Stimulated activated CD4-positive, alpha-beta T cell treated with anti-CD3 and anti-CD28 coated beads, TNF-alpha, amount 100 ng/mL, for 1 hour (primary cell): ENCODE measurements at places on chromosomes 11 and 22.

GRCh38 chr11:120343429-120343828 is 7.2 kb downstream of the ARHGEF12 start:
- no peak for DNase-seq

- no peak for DNase-seq
Observed at GRCh38 chr11:119605137-119605665, 123.8 kb downstream of the NECTIN1 start.

DNA sequence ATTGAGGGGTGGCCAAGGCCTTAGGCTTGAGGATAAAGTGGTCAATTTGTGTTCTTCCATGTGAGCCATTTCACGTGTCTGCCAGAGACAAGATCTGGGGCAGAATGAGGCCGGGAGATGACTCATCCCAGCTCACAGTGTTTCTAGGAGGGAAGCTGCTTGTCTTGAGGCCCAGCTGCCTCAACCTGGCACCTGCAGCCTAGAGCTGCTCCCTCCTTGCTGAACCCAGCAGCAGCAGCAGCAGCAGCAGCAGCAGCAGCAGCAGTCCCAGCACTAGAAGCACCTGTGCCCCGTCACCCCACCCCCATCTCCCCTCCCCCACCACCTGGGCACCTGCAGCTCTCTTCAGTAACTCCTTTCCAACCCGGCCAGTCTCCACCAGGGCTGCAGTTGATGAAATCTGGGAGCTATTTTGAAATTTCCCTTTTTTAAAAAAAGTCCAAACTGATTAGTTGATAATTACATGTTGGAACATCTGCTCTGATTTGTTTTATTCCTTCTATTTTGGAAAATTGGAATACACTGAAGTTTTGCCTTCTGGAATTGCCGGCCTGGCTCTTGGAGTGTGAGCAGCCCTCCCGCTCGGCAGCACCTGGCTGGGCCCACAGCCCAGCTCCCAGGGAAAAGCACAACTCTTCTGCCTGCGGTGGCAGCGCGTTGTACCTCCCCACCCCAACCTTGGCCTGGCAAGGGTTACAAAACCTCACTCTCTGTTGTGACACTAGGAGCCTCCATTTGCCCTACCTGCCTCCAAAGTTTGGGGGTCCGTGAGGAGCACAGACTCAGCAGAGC is 143.5 kb downstream of the NXPE2 start:
- no peak for DNase-seq

DNA sequence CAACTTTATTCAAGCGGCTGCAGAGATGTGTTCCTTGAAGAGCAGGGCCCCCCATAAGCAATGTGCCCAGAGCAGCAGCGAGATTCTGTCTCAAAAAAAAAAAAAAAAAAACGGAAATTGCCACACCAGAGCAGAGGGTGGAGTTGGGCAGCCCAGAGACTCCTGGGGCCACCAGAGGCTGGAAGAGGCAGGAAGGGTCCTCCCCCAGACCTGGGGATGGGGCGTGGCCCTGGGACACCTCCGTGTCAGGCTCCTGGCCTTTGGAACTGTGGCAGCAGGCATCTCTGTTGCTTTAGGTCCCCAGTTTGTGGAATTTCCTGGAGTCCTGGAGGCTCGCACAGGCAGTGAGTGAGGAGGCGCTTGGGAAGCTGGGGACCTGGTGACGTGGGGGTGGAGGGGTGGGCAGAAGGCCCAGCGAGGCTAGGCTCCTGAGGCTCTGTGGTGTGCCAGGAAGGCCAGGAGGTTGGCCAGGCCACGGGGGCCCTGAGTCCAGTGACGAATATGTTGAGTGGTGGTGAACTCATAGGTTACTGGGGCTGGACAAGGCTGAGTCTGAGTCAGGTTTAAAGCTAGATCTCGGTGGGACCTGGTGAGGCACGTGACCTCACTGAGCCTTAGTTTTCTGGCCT is 735.6 kb downstream of the BRD1 start:
- no peak for DNase-seq

GRCh38 chr22:37088108-37088605 is 21.4 kb downstream of the TMPRSS6 start:
- DNase-seq: no peak

DNA sequence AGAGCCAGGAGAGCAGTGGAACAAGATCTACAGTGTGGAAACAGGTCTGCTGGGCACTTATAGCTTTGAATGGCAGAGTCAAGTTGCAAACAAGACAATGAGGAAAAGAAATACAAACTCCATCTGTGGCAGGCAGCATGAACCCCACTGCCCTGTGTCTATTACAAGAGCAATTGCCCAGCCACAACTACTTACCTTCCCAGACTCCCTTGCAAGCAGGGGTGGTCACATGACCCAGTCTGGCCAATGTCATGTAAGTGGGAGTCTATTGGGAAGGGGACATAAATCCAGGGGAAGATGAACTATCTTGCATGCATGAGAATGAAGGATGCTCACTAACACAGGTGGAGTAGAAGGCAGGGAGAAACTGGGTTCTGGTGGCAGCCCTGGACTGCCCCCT is 44.1 kb upstream of the RFPL3 start:
- DNase-seq: no peak

DNA sequence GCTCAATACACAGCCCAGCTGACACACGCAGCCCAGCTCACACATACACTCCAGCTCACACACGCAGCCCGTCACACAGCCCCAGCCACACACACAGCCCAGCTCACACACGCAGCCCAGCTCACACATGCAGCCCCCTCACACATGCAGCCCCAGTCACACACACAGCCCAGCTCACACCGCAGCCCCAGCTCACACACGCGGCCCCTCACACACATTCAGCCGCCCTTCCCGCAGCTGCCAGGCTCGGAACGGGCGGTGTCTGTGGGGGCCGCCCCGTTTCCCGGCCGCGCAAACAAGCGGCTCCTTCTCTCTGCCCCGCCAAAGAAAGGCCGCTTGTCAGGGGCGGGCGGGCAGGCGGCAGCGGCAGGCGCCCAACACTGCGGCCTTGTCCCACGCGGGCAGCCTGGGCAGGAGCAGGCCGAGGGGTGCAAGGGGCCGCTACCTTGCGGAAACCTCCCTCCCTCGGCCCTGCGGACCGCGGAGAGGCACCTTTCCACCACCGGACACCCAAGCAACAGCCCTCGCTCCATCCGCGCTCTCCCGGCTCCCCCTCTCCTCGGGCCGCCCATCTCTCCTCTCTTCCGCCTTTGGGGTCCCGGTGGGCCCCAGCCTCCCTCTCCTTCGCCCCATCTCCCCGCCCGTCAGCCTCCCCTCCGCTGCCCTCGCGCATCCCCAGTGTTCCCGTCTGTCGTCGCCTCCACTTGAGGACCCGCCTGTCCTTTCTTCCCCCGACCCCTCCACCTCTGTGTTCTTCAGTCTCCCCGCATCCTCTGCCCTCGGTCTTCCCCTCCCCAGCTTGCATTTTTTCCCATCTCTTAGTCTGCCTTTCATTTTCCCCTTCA is 2.2 kb downstream of the PHLDB1 start:
- DNase-seq: peak; percentile 19

DNA sequence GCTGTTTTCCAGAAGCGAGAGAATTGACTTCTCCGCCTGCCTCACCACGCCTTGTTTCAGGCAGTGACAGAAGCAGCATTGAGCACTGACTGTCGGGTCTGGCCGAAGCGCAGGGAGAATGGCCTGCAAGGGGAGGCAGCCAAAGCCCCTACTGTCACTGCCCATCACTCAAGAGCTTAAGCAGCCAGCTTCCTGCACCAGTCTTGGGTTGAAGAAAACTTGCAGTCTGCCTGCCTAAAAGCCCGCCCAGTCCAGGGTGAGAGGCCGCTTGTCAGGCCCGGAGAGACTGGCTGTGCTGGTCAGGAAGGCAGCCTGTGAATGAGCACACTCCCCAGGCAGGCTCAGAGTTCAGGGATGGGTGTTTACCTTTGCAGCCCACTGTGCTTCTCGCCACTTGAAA is 108.3 kb downstream of the PKNOX2 start:
- no peak for DNase-seq

GRCh38 chr11:70423523-70424505 is 25.5 kb downstream of the CTTN start:
- no peak for DNase-seq

DNA sequence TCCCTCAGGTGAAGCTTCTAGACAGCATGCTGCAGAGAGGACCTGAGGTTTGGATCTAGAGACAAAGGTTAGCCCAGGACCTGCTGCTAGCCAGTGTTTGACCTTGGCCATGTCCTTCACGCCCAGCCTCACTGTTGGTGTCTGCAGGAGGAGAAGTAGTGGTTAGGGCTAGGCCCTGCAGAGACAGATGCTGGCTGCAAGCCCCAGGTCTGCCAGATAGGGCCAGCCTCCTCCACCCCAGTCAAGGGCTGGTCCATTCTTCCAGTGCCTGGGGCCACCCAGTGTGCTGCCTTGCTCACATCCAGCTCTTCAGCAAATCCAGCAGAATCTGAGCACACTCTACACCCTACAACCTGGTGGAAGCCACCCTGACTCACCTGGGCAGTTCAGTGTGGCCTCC is 21.5 kb upstream of the MIEF1 start:
- no peak for DNase-seq

GRCh38 chr22:42275176-42275575 is 4.7 kb upstream of the TCF20 start:
- DNase-seq: no peak

DNA sequence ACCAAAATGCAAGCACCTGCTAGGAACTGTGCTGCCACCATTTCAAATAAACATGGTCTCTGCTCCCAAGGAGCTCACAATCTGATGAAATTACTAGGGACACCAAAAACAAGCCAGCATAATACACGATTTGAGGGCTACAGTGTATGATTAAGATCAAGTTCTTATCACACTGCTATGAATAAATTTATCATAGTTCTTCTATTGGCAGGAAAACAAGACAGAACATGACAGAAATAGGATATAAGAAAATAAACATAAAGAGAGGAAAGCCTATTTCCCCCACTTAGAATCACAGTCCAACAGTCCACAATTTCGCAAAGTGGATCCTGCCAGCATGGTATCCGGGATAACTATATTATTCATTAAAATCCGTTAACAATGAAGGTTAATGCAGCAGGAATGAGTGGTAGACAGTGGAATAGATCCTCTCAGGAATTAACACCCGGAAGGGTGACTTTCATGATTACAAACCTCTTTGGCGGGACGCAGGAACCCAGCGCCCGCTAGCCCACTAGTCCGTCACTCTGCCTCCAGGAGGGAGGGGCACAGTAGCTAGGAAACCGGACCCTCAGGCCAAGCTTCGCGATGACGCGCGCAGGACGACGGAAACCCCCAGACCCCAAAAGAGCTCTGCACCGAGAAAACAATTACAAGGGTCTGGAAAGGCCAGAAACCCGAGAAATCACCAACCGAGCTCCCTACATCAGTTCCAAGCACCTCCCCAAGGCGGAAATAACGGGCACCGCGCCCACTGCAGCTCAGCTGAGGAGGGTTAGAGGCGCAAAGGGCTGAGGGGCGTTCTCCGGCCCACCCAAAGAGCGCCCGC is 607 bp downstream of the CCDC82 start:
- DNase-seq: no peak

DNA sequence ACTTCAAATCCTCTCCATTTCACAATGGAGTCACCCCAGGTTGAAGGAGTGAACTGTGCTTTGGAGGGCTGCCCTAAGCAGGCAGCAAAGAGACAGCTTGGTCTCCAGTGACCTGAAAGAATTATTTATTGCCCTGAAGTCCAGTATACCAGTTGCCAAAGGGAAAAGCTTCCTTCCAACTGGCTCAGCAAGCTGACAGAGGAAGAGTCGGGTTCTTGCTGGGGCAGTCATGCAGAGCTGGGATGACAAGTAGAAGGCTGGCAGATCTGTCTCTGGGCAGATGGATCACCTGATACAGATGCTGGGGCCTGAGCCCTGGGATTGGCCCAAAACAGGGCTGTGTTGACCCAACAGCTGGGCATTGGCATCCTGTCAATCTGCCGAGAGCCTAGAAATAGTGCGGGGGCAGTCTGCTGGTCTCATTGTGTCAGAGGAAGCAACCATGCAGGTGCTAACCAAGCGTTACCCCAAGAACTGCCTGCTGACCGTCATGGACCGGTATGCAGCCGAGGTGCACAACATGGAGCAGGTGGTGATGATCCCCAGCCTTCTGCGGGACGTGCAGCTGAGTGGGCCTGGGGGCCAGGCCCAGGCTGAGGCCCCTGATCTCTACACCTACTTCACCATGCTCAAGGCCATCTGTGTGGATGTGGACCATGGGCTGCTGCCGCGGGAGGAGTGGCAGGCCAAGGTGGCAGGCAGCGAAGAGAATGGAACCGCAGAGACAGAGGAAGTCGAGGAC is at the start of gene THRSP:
Gene THRSP (plus strand): TSS at position 422 of the 742 bp plus-strand sequence. CDS start 21 bp downstream, at position 443.
- DNase-seq: no peak

GRCh38 chr11:64131683-64132190 is 34.2 kb downstream of the MACROD1 start:
- no peak for DNase-seq

GRCh38 chr22:28799606-28800307 is 612 bp downstream of the XBP1 start:
- DNase-seq: no peak

DNA sequence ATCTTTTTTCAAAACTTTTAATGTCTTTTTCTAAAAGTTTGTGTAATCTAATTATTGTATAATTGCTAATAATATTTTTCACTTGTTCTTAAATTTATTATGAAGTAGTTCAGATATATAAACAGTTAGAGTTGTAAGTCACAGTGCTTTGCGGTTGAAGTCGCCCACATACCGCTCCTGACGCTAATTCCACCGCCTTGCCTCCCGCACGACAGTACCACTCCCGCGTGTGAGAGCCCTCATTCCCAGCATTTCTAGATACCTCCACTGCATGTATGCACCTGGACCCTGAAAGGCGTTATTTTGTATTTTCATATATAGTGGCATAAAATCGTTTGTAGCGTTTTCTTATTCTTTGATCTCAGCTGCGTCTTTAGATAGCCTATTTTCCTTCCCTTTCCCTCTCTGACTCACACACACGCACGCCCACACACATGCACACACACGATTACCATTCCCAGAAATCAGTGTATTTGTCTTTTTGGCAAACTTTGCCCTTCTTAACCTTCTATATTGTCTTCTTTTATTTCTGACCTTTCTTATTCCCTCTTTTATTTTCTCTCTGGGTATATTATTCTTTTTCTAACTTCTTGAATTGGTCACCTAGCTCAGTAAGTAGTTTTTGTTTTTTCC is 56.4 kb upstream of the PITPNB start:
- DNase-seq: no peak

GRCh38 chr11:12769834-12770345 is 95.7 kb downstream of the TEAD1 start:
- DNase-seq: no peak

DNA sequence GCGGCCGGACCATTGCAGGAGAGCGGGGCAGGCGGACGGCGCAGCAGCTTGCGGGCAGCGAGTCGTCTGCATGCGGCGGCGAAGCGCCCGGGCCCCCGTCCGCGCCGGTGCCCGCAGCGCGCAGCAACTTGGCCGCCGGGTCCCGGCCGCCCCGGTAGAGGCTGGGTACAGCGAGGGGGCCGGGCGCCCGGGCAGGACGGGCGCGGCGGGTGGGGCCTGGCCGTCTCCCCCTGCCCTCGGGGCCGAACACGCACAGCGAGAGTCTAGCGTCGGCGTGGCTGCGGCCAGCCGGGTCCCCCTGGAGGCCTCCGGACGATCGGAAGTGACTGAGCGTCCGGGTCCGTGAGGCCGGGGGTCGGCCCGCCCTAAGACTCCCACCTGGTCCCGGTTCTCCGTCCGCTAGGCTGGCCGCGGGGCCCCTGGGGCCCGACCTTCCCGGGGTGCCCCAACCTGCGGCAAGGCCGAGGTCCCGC is 775 bp upstream of the TRABD start:
- no peak for DNase-seq
